ENCODE measurements at places on chromosomes 2 and 18. TPM values are rescaled to one million over a fixed set of nuclear protein-coding genes. Genes with fewer than 3 reads are reported as not detected.

RGPD8 gene
- total RNA-seq, result 29.9 TPM

FBXO15 gene
- total RNA-seq, result not detected

TSGA10 gene
- 10.3 TPM for total RNA-seq

SDC1 gene
- total RNA-seq, result 21.0 TPM

DSC2 gene
- 47.0 TPM for total RNA-seq

C2orf15 gene
- 5.1 TPM for total RNA-seq

SCN2A gene
- total RNA-seq, result 4.1 TPM

APOB gene
- not detected for total RNA-seq

DNA sequence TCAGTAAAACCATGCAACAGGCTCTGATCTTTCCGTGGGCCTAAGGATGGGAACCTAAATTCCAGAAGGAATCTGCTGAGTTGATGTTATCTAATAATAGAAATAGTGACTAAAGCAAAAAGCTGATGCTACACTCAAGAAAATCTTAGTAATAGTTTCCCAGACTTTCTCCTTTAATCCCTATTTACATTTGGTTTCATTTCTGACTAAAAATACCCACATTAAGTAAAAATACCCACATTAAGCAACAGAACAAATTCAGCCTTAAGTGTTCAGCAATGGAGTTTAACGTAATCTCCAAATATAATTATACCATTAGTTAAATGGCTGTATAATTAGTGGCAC, 50.3 kb downstream of the CCBE1 start:
- no peak overlapping the region for H3K27ac ChIP-seq
- no peaks in the 10 kb centered on the region for H3K4me1 ChIP-seq
- DNase-seq, result no peak
- no peaks in the 10 kb centered on the region for H3K36me3 ChIP-seq
- H3K27me3 ChIP-seq, result no peaks in the 10 kb centered on the region

DNA sequence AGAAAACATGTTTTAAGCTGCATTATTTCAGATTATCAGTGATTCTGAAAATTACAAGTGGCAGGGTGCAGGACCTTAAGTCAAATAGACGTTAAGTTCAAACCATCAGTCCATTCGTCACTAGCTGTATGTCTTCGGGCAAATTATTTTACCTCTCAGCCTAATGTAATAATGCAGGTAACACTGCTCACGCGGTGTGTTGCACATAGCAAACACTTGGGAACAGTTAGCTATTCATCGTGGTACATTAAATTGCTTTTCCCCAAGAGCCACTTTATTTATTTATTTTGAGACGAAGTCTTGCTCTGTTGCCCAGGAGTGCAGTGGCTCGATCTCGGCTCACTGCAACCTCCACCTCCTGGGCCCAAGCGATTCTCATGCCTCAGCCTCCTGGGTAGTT, 10.1 kb downstream of the MAT2A start:
- H3K27ac ChIP-seq, result peak overlapping the region; percentile 34
- no peak overlapping the region for H3K4me3 ChIP-seq
- peaks cover 14% of the 10 kb centered on the region for H3K4me1 ChIP-seq
- H3K36me3 ChIP-seq, result peaks cover 38% of the 10 kb centered on the region
- H3K27me3 ChIP-seq, result no peaks in the 10 kb centered on the region
- DNase-seq, result no peak

DNA sequence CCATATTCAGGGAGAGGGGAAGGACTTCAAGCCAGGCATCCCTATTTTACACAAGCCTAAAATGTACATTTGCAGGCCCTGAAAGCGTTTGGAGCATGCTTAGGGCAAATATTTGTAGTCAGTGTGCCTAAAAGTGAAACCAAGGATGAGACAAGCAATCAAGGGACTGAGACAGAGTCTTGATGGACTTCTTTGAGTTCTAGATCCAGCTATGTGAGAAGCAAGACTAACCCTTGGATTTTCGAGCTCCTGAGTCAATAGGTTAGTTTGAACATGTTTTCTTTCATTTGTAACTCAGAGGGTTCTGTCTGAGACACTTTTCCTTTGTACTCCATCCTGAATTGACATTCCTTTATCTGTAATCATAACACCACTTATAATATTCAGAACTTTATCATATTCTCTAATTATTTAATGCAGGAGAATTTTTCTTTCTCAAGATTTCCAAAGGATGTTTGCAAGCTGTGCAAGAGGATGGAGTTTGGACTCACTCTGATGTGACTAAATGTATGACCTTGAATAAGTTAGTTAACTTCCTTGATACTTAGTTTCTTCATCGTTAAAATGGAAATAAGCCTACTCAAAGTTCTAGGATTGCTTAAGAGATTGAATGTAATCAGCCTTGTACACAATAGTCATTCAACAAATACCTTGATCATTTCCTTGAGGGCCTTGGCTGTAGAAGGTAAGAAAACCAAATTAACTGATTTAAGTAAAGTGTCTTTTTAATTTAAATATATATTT, 1237.8 kb upstream of the ZEB2 start:
- DNase-seq, result no peak
- peak overlapping the region; percentile 2 for H3K27ac ChIP-seq
- H3K27me3 ChIP-seq, result no peaks in the 10 kb centered on the region
- peaks cover 14% of the 10 kb centered on the region for H3K4me1 ChIP-seq
- H3K36me3 ChIP-seq, result no peaks in the 10 kb centered on the region
- no peak overlapping the region for H3K4me3 ChIP-seq

GRCh38 chr2:141931797-141932196, 199.0 kb downstream of the LRP1B start:
- H3K4me1 ChIP-seq, result no peaks in the 10 kb centered on the region
- no peak overlapping the region for H3K4me3 ChIP-seq
- H3K27ac ChIP-seq, result no peak overlapping the region
- no peaks in the 10 kb centered on the region for H3K36me3 ChIP-seq
- H3K27me3 ChIP-seq, result no peaks in the 10 kb centered on the region

GRCh38 chr2:152861349-152861942, 143.0 kb downstream of the ARL6IP6 start:
- H3K27me3 ChIP-seq, result no peaks in the 10 kb centered on the region
- no peak overlapping the region for H3K27ac ChIP-seq
- DNase-seq, result peak; percentile 32
- H3K36me3 ChIP-seq, result no peaks in the 10 kb centered on the region
- H3K4me1 ChIP-seq, result no peaks in the 10 kb centered on the region
- H3K4me3 ChIP-seq, result no peak overlapping the region

DNA sequence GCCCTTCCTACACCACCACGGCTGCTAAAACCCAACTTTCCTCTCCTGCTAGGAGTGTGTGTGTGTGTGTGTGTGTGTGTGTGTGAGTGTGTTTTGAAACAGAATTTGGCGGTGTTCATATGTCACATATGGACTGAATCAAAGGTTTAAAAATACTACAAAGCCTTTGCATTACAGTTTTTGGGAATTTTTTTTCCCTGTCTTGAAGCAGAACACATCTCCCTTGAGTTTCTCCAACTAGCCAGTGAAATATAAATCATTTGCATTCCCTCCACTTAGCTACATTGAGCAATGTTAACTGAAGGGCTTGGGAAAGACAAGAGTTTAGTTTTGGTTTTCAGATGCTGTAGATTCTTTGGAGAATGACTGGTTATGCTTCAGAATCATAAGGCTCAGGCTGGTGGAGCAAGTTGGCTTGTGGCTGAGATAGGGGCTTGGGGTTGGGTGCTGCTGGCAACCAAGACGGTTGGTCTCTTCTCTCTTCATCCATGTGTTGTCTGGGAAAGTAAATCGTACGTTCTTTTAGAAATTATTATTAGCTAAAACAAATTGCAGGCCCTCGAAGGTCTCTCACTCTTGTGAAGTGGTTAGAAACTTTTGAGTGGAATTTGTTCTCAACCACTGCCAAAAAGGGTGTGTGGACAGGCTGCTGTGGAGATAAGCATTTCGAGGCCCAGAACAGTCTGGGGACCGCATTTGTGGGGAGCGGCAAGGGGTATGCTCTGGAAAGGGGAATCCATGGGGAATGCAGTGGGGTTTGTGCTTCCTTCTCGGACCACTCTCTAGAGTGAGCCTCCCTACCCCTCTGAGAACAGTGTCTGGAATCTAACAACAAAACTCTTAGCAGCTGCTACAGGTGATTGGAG, 1.4 kb downstream of the NRP2 start:
- peaks cover 29% of the 10 kb centered on the region for H3K27me3 ChIP-seq
- no peak for DNase-seq
- peak overlapping the region; percentile 65 for H3K4me3 ChIP-seq
- peak overlapping the region; percentile 88 for H3K27ac ChIP-seq
- no peaks in the 10 kb centered on the region for H3K36me3 ChIP-seq

- no peak overlapping the region for H3K27ac ChIP-seq
- no peak overlapping the region for H3K4me3 ChIP-seq
- H3K4me1 ChIP-seq, result no peaks in the 10 kb centered on the region
- H3K27me3 ChIP-seq, result no peaks in the 10 kb centered on the region
- no peaks in the 10 kb centered on the region for H3K36me3 ChIP-seq
Observed at GRCh38 chr2:215983581-215984351, 29.6 kb downstream of the MREG start.

GRCh38 chr2:47520825-47521665, 118.1 kb downstream of the MSH2 start:
- peak; percentile 86 for DNase-seq
- no peak overlapping the region for H3K27ac ChIP-seq
- no peaks in the 10 kb centered on the region for H3K36me3 ChIP-seq
- H3K27me3 ChIP-seq, result peaks cover 14% of the 10 kb centered on the region
- H3K4me3 ChIP-seq, result peak overlapping the region; percentile 38

- H3K27ac ChIP-seq, result no peak overlapping the region
- no peaks in the 10 kb centered on the region for H3K36me3 ChIP-seq
- H3K4me3 ChIP-seq, result no peak overlapping the region
- peaks cover 3% of the 10 kb centered on the region for H3K4me1 ChIP-seq
Observed at GRCh38 chr18:11160313-11160712, 10.9 kb upstream of the PIEZO2 start.

DNA sequence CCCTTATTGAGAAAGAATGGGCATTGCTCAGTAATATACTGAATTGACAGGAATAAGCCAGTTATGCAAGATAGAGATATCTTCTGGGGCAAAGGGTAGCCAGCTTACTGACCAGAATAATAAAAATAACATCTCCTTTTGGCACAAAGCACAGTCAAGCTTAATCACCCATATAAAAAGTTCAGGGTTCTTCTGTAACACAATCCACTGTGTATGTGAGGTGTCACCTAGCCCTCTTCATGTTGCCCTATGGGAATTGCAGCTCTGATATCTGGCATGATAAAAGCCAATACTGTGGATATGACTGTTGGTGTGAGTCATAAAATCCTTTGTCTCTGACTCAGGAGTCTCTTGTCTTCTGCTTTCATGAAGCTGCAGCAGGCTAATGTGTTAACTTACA, 90.8 kb downstream of the DSEL start:
- no peak overlapping the region for H3K4me3 ChIP-seq
- H3K4me1 ChIP-seq, result no peaks in the 10 kb centered on the region
- no peak for DNase-seq
- H3K27ac ChIP-seq, result no peak overlapping the region

DNA sequence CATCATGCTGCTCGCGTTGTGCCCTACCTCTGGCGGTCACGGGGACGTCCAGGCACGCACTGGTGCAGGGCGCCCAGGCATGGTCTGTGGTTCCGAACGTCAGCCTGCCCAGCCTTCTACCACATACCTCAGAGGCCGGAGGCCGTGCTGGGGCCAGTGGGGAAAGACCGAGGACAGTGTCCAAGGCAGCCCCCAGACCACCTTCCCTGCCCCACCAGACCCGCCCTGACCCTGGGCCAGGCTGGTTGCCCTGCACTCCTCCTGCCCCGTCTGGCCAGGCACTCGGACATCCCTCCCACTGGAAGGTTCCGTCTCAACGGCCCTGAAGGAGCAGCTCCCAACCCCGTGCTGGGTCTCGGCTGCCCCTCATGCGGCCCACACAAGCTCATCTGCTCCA, 32.8 kb downstream of the SLC66A2 start:
- H3K36me3 ChIP-seq, result peaks cover 66% of the 10 kb centered on the region
- no peak overlapping the region for H3K4me3 ChIP-seq
- peak; percentile 20 for DNase-seq
- H3K27me3 ChIP-seq, result no peaks in the 10 kb centered on the region

DNA sequence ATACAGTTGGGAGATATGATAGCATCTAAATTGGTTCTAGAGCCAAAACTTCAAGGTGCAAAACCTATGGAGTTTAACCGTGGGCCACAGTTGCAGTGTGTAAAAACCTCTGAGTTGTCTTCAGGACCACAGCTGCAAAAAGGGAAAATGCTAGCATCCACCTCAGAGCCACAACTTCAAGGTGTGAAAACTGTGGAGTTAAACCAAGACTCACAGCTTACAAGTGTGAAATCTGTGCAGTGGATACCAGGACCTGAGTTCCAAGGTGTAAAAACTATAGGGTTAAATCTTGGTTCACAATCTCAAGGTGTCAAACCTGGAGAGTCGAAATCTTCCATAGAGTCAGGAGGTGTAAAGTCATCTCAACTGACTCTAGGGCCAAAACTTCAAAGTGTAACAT, 10.4 kb upstream of the ZNF512 start:
- DNase-seq, result no peak
- no peaks in the 10 kb centered on the region for H3K27me3 ChIP-seq
- no peaks in the 10 kb centered on the region for H3K4me1 ChIP-seq
- H3K27ac ChIP-seq, result no peak overlapping the region

- peaks cover 14% of the 10 kb centered on the region for H3K4me1 ChIP-seq
- no peak overlapping the region for H3K27ac ChIP-seq
- peaks cover 71% of the 10 kb centered on the region for H3K27me3 ChIP-seq
- peaks cover 22% of the 10 kb centered on the region for H3K36me3 ChIP-seq
Observed at GRCh38 chr2:219510512-219511135, 3.7 kb upstream of the ASIC4 start.

DNA sequence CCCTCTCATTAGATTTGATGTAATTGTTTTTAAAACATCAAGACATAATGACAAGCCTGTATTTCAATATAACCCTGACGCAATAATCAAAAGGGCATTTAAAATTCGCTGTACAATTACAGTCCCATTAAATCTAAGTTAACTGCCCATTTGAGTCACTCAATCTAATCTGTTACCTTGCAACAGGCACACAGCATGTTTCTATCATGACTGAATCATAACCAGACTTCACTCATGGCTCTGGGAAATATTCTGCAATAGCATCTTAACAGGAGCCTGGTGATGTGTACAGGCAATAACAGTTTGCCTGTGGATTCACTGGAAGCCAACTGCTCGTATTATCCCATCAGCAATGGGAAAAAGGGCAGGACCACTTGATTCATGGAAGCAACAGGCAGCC, 142.3 kb upstream of the NCKAP5 start:
- H3K4me1 ChIP-seq, result no peaks in the 10 kb centered on the region
- no peak overlapping the region for H3K4me3 ChIP-seq
- no peaks in the 10 kb centered on the region for H3K36me3 ChIP-seq
- DNase-seq, result no peak
- no peaks in the 10 kb centered on the region for H3K27me3 ChIP-seq
- H3K27ac ChIP-seq, result no peak overlapping the region

- no peak for DNase-seq
- no peak overlapping the region for H3K27ac ChIP-seq
- H3K36me3 ChIP-seq, result no peaks in the 10 kb centered on the region
- H3K27me3 ChIP-seq, result no peaks in the 10 kb centered on the region
Observed at GRCh38 chr2:214902286-214902685, 92.8 kb upstream of the BARD1 start.

- H3K27ac ChIP-seq, result no peak overlapping the region
- no peak for DNase-seq
- peaks cover 11% of the 10 kb centered on the region for H3K27me3 ChIP-seq
- peaks cover 22% of the 10 kb centered on the region for H3K4me1 ChIP-seq
- no peaks in the 10 kb centered on the region for H3K36me3 ChIP-seq
Observed at GRCh38 chr2:219769090-219769910, 141.9 kb downstream of the SLC4A3 start.
